Activated T-cell treated with anti-CD3 and anti-CD28 coated beads, Interleukin-2, amount 50 U/mL, for 72 hours (primary cell): ENCODE measurements at places on chromosomes 6 and 20. TPM values are rescaled to one million over a fixed set of nuclear protein-coding genes. Genes with fewer than 3 reads are reported as not detected.

GRCh38 chr6:74826263-74826662 lies 379.6 kb downstream of the COL12A1 start:
- no peak overlapping the region for H3K27ac ChIP-seq
- no peak for DNase-seq
- H3K27me3 ChIP-seq: no peaks in the 10 kb centered on the region
- no peaks in the 10 kb centered on the region for H3K4me1 ChIP-seq
- peaks cover 3% of the 10 kb centered on the region for H3K36me3 ChIP-seq

FOXA2 gene
- total RNA-seq: not detected

C6orf163 gene
- total RNA-seq: 2.0 TPM

CFAP206 gene
- total RNA-seq: not detected

- DNase-seq: no peak
- peaks cover 20% of the 10 kb centered on the region for H3K4me1 ChIP-seq
- no peaks in the 10 kb centered on the region for H3K36me3 ChIP-seq
- H3K27me3 ChIP-seq: peaks cover 48% of the 10 kb centered on the region
- no peak overlapping the region for H3K27ac ChIP-seq
These were observed 7.4 kb upstream of the KLHL32 start for GRCh38 chr6:96917098-96917497.

- peak; percentile 6 for DNase-seq
- H3K4me3 ChIP-seq: no peak overlapping the region
- no peaks in the 10 kb centered on the region for H3K27me3 ChIP-seq
- H3K4me1 ChIP-seq: peaks cover 7% of the 10 kb centered on the region
- H3K36me3 ChIP-seq: no peaks in the 10 kb centered on the region
- no peak overlapping the region for H3K27ac ChIP-seq
These were observed 260.6 kb downstream of the PRL start for GRCh38 chr6:22036275-22036674.

GRCh38 chr6:26452631-26453235 lies 5.0 kb upstream of the BTN2A1 start:
- peaks cover 6% of the 10 kb centered on the region for H3K36me3 ChIP-seq
- DNase-seq: no peak
- H3K27me3 ChIP-seq: no peaks in the 10 kb centered on the region
- no peak overlapping the region for H3K27ac ChIP-seq

CFAP61 gene
- not detected for total RNA-seq

DNA sequence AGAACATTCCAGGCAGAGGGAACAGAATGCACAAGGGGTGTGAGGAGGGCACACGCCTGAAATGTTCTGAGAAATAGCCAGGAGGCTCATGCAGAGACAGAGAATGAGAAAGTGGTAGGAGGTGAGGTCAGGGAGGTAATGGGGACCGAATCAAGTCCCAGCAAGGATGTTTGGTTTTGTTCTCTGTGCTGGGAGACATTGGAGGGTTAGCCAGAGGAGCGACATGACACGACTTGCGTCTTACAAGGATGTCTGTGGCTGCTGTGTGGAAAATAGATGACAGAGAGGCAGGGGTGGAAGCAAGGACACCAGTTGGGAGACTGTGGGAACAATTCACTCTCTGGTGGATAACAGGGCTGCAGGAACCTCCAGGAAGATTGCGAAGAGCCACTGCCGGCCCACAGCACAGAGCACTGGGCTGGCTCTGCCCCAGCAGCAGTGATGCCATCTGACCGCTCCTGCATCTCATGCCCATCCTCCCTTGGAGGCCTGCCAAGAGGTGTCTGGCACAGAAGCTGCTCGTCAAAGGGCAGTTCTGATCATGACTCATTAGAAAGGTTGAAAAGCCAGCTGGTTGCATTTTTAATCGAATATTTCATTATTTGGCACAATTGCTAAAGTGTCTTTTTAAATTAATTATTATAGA lies 57.7 kb upstream of the CD83 start:
- H3K36me3 ChIP-seq: no peaks in the 10 kb centered on the region
- H3K27ac ChIP-seq: no peak overlapping the region
- no peak overlapping the region for H3K4me3 ChIP-seq

PLA2G7 gene
- not detected for total RNA-seq

RNF144B gene
- total RNA-seq: 11.9 TPM

DNA sequence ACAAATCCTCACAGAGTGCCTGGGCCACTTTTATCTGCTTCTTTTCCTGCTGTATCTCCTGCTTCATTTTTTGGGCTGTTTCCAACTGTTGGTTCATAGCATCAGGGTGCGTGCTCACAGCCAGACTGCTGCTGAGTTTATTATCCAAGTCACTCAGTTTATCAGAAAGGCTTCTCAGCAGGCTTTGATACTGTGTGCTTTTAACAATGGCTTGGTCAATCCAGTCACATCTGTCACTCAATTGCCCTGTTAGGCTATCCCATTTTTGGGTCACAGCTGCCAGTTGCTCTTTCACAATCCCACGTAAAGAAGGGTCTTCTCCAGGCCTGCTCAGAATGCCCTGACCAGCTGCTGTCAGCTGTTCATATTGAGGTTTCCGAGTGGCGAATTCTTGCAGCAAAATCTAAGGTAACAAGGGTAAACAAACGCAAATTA lies 87.2 kb downstream of the DST start:
- DNase-seq: no peak
- H3K27ac ChIP-seq: no peak overlapping the region
- no peaks in the 10 kb centered on the region for H3K36me3 ChIP-seq
- no peak overlapping the region for H3K4me3 ChIP-seq

GRCh38 chr6:65110031-65110430 lies 597.0 kb downstream of the EYS start:
- H3K36me3 ChIP-seq: no peaks in the 10 kb centered on the region
- H3K27ac ChIP-seq: no peak overlapping the region
- no peak overlapping the region for H3K4me3 ChIP-seq
- H3K4me1 ChIP-seq: no peaks in the 10 kb centered on the region
- DNase-seq: no peak
- no peaks in the 10 kb centered on the region for H3K27me3 ChIP-seq

GFOD1 gene
- 5.2 TPM for total RNA-seq

DNA sequence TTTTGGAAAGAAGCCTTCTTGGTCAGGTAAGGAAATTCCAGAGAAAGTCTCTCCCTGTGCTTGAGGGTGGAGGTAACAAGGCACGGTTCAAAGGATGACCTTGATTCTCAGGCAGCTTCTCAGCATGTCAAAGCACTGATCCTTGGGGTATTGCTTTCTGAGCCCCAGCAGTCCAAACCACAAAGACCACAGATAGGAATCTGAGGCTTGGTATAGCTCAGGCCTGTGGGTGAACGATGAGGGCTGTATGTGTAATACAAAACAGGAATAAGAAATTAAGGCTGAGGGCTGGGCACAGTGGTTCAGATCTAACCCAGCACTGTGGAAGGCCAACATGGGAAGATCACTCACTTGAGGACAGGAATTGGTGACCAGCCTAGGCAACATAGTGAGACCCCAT lies 70.2 kb upstream of the SLC22A1 start:
- H3K27me3 ChIP-seq: no peaks in the 10 kb centered on the region
- H3K27ac ChIP-seq: peak overlapping the region; percentile 83
- no peak overlapping the region for H3K4me3 ChIP-seq
- H3K36me3 ChIP-seq: peaks cover 50% of the 10 kb centered on the region
- peaks cover 10% of the 10 kb centered on the region for H3K4me1 ChIP-seq

DNA sequence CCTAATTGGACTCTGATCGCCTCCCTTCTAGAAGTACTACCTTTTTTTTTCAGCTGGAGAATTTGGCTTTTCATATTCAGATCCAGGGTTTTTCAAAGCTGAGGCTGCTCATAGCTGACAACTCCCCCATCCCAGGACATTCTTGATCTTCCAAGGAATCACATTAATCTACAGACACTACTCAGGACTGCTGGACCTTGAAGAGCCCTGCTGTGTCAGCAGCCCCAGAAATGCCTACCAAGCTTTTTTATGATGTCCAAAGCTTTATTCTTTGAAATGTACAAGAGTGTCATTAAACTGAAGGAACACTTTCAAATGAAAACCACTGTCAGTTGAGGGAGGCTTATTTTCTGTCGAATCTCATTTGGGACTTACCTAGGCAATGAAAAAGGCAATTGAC lies 704.1 kb downstream of the PTPRT start:
- H3K36me3 ChIP-seq: no peaks in the 10 kb centered on the region
- H3K4me1 ChIP-seq: no peaks in the 10 kb centered on the region
- no peak overlapping the region for H3K4me3 ChIP-seq
- DNase-seq: no peak
- no peak overlapping the region for H3K27ac ChIP-seq
- no peaks in the 10 kb centered on the region for H3K27me3 ChIP-seq

DNA sequence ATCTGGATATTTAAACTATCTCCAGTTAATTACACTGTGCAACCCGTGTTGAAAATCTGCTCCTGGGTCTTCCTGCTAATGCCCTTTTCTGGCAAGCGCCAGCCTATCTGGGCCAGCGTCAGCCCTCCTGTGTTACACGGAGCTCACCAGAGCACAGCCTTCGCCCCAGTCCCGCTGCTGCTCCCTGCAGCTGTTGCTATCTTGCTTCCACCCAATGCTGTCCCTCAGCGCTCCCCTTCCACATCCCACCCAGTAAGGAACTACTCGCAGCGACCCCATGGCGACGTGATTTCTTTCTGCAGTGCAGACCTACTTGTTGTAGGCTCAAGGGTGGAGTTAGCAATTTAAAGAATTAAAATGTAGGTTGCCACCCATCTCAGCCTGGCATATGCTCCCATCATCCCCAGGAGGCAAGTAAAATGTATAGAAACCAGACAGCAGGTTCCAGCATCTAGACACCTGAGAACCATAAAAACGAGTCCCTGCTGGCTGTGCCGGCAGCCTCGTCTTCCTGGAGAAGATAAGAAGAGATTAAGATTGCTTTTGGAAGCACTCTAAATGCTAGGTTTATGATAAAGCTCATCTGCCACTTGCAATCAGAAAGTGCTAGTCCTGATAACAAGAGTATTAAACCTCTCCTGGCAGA lies 254.3 kb upstream of the FOXQ1 start:
- DNase-seq: no peak
- no peaks in the 10 kb centered on the region for H3K36me3 ChIP-seq
- no peak overlapping the region for H3K27ac ChIP-seq
- H3K4me1 ChIP-seq: no peaks in the 10 kb centered on the region
- no peak overlapping the region for H3K4me3 ChIP-seq

CCDC28A gene
- 41.9 TPM for total RNA-seq

DNA sequence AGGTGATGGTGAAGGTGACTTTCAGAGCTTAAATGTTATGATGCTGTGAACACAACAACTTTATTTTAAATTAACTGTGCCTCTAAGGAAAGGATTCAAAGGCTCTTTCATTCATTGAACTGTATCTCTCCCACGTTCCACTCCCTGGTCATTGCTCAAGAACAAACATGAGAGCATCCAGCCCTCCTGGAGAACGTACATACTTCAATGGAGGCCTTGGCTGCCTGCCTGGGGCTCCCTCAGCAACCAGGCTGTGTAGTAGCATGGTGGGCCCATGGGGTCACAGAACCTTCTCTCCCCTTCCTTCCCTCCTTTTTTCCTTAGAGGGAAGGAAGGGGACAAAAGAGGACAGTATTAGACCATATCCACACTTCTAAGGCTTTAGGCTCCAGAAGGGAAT lies 234.3 kb downstream of the CDC5L start:
- no peak for DNase-seq
- no peaks in the 10 kb centered on the region for H3K36me3 ChIP-seq
- no peaks in the 10 kb centered on the region for H3K4me1 ChIP-seq
- H3K27me3 ChIP-seq: no peaks in the 10 kb centered on the region
- H3K27ac ChIP-seq: no peak overlapping the region

GRCh38 chr20:55478724-55479450 lies 526.4 kb downstream of the CBLN4 start:
- no peaks in the 10 kb centered on the region for H3K36me3 ChIP-seq
- H3K27ac ChIP-seq: no peak overlapping the region
- H3K4me1 ChIP-seq: no peaks in the 10 kb centered on the region
- no peaks in the 10 kb centered on the region for H3K27me3 ChIP-seq
- H3K4me3 ChIP-seq: no peak overlapping the region
- DNase-seq: no peak
